Activated CD4-positive, alpha-beta T cell treated with anti-CD3 and anti-CD28 coated beads for 36 hours (primary cell): ENCODE measurements at places on chromosomes 6 and 20.

- DNase-seq = peak; percentile 70
Measured at GRCh38 chr6:108942556-108943492, 94.6 kb downstream of the ARMC2 start.

- DNase-seq = no peak
Measured at GRCh38 chr6:169813969-169814368, 62.5 kb downstream of the ERMARD start.

- no peak for DNase-seq
Measured at GRCh38 chr20:19691125-19691524, 66.9 kb upstream of the RIN2 start.

DNA sequence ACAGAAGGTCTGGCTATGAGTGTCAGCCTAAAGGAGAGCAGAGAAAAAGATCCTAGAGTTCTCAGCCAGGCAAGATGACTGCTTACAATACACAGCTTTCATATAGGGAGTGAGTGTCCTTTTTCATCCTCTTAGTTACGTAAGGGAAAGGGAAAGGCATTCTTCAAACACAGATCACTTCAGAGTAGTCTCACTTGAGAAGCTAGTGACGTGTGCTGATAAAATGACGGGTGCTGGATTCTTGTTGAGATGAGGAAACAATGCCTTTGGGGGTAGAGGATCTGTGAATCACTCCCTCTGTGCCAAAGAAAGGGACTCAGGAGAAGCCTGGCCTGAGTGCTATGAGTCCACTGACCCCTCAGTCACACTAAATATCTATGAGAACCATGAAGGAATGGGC is 117.3 kb downstream of the QRSL1 start:
- DNase-seq = no peak

GRCh38 chr6:144302701-144303372 is 17.7 kb downstream of the UTRN start:
- no peak for DNase-seq

DNA sequence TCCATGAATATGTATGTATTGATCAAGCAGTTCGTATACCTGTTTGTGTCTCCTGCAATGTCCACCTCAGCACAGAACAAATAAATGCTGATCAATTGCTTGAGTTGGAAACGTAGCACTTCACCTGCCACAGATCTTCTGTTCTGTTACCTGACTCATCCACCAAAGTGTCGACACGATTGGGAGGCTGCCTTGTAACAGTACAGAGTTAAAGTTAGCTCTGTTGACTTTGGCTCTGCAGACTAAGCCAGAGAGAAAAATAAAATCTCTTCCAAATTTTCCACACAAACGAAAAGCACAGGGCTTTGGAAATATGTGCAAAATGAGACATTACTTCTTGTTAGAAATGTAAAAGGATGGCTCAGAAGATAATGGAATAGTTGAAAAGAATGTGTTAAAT is 245.4 kb downstream of the NRN1 start:
- DNase-seq = no peak

- no peak for DNase-seq
Measured at GRCh38 chr6:148535381-148535780, 192.7 kb downstream of the SASH1 start.

GRCh38 chr6:134902074-134902861 is 47.6 kb downstream of the ALDH8A1 start:
- DNase-seq = no peak

DNA sequence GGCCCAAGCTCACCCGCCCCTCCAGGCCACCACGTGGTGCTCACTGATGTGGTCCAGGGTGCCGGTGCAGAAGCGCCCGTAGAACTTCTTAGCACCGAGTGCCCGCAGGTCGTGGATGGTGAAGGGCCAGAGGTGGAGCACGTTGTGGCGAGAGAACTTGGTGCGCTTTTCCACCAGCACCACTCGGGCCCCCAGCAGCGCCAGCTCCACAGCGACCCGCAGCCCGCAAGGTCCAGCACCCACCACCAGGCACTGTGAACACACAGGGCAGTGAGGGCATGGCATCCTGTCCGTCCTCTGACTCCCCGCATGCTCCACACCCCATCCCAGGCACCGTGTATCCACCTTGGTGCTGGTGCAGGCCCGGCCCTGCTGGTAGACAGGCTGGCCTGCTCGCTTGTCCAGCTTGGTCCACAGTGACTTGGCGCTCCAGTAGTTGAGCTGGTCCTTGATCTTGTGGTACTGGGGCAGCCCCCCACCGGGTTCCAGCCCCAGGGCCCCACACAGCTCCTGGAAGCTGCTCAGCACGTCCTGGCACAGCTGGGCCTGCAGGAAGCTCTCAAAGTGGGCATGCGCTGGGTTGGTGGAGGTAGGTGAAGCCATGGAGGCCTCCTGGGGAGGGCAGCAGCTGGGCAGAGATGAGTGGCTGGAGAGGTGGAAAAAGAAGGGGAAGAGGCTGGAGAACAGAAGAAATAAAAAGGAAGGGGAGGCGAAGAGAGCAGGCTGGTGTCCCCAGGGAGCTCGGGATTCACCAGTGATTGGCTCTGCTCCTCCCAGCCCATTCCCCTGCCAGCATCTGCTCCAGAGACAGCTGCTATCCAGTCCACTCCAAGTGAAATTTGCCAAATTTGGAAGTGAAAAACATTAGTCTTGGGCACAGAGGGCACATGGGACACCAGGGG is 1.7 kb downstream of the MICAL1 start:
- DNase-seq = no peak

- DNase-seq = no peak
Measured at GRCh38 chr6:160871320-160871719, 120.2 kb upstream of the MAP3K4 start.

GRCh38 chr6:161214722-161215121 is 59.1 kb downstream of the AGPAT4 start:
- DNase-seq = no peak

DNA sequence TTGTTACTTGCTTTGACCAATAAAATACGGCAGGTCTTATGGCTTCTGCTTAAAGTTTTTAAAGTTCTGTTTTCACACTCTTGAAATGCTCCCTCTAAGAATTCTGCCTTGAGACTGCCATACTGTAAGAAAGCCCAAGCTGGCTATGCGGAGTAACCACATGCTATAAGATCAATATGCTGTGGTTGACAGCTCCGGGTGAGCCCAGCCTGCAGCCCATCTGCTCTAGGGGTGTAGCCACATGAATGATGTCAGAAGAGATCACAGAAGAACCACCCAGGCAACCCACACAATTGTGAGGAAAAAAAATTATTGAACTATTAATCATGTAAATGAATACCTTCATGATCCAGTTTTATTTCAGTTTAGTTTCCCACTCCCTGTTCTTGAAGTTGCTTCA is 26.1 kb upstream of the SH3BGRL2 start:
- DNase-seq = no peak

DNA sequence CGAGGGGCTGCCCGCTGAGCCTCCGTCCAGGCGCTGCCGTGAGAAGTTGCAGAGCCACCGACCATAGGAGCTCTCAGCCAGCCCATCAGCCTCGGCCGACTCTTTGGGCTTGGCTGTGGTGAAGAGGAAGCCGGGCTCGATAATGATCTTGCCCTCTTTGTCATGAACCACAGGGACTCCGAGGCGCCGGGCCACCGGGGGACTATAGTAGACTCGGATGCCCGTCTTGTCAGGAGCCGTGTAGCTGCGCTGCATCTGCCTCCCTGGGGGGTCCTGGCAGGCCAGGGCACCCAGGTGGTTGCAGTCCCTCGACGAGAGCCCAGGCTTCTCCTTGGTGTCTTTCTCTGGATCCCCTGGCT is 20.5 kb upstream of the DSN1 start:
- no peak for DNase-seq

DNA sequence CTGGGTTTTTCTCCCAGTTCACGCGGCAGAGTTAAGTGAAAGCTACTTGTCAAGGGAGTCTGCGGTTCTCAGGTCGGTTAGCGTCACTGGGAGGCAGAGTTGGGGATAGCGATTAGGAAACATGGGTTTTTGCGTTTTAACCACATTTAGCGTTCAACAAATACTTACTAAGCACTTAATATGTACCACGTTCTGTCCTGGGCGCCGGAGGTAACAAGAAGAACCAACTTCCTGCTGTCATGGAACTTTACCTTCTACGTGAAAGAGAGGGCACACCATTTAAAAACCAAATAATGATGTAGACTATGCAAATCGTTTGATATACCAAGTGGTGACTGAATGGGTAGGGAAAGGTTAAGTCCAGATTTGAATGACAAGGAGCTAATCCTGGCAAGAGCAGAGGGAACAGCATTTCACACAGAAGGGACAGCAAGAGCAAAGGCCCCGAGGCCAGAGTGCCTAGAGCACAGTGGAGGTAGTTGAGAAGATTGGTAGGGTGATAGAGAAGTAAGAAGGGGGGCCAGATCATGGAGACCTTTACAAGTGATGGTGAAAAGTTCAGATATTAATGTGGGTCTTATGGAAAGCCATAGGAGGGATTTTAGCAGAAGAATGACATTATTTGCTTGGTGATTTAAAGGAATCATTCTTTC is 744 bp downstream of the RIOK1 start:
- DNase-seq = no peak

DNA sequence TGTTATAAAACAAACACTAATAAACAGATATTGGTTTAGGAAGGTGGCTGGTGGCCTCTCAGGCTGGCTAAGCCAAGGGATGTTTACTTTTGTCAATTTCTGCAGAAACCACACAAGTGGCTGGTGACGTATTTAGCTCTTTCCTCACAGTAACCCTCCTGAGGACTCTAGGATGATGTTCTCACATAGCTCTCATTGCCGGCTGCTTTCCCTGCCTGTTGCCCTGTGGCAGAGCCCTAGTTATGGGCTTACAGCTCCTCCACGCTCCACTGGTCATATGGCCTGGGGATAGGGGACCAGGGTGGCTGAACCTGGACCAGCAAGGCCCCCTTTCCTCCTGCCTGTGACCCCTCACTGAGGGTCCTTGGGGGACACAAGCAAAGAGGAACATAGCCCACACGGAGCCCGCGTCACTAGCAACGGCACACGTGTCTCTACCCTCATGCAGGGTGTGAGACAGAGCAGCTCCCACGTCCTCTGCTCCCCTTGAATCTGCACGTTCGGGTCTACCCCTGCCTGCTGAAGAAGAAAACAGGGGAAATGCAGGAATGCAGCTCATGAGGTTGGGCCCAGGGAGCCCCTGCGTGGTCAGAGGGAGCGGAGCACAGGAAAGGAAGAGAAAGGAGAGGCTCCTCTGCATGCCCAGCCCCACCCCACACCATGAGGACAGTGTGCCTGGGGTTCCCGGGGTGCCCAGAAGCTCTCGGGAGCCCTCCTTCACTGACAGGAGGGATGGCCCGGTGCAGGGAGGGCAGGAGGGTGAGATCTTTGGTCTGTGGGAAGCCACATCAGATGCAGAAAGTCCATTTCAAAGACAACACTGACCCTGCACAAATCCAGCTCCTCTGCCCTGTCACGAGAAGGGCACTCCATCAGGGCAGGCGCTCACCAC is 13.9 kb downstream of the RAMACL start:
- DNase-seq = no peak

DNA sequence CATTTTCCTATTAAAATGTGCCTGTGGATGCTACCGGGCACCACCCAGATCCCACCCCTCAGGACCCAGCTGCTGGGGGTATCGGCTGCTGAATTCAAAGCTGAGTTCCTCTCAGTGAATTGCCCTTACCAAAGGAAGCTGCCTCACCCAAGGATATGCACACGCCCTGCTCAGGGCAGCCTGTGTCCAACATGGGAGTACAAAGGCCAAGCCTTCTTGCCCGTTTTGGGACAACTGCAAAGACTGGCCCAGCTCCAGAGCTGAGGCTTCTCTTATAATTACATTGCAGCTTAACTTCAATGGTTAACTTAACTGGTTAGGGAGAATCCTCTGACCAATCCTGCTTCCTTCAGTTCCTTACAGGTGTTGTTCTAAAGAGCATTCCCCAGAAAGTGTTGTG is 19.8 kb upstream of the FANCE start:
- DNase-seq = no peak

- DNase-seq = no peak
Measured at GRCh38 chr6:134658596-134658995, 291.3 kb downstream of the ALDH8A1 start.
